ENCODE measurements at places on chromosomes 3 and 15.

GRCh38 chr15:82774496-82774895, 31.4 kb downstream of the FSD2 start:
- DNase-seq = no peak

- no peak for DNase-seq
These were observed 346.1 kb downstream of the EPHB1 start for GRCh38 chr3:135141160-135141559.

DNA sequence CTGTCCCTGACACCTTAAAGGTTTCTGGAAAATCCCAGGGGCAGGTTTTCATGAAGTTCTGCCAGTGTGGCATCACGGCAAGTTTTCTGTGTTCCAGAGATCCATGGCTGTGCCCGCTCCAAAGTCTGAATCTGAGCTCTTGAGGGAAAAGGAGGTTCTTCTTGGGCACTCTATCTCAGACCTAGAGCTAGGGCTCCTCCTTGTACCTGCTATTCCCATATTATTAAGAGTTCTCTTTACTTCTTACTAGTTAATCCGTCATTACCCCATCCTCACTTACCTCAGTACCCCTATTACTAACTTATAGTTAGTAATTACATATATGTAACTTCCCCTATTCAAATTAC, 5.9 kb upstream of the TRA2B start:
- DNase-seq = no peak

DNA sequence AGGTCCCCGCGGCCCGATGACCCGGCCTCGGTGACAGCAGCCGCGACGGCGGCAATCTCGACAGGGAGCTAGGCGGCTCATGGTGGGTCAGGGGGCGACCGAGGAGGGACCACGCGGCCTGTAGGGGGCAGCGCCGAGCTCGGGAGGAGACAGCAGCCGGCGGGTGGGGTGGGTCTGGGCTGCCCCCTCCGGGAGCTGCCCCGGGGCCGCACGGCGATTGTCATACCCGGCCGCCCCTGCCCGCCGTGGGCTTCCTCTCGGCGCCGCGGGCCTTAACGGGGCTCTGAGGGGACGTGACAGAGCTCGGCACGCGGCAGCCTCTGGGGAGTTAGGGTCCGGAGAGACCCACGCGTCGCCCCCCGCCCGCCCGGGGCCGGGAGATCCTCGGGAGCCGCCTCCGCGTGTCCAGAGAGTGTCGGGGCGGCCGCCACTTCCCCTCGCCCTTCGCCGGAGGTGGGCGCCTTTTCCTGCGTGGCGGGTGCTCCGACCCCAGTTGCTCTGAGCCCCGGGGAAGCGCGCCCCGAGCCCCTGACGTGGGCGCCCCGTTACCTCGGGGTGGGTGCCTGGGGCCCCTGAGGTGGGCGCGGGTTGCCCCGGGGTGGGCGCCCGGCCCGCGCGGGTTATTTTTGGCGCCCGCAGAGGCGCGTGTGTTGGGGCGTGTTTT, 539 bp upstream of the PLCL2 start:
- peak; percentile 64 for DNase-seq

DNA sequence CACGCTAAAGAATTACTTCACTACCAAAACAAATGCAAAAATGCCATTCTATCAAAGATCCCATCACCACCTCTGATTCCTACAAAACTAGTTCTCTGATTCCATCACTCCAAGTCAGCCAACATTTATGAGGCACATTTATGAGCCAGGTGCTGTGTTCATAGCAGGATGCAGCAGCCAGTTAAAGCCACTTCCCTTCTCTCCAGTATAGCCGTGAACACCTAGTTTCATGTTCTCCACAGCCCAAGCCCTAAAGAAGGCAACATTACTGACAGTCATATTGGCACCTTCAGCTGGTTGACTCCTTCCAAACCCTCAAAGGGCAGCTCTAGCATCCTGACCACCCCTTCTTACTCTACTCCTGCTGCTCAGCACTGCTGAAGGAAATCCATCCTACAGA, 36.4 kb downstream of the RYK start:
- DNase-seq = no peak

GRCh38 chr15:93366387-93367100, 277.5 kb upstream of the RGMA start:
- DNase-seq = no peak

- DNase-seq = no peak
These were observed 456 bp upstream of the C15orf61 start for GRCh38 chr15:67520321-67521028.

- DNase-seq = no peak
These were observed 366.6 kb downstream of the SOX2 start for GRCh38 chr3:182078316-182078715.

DNA sequence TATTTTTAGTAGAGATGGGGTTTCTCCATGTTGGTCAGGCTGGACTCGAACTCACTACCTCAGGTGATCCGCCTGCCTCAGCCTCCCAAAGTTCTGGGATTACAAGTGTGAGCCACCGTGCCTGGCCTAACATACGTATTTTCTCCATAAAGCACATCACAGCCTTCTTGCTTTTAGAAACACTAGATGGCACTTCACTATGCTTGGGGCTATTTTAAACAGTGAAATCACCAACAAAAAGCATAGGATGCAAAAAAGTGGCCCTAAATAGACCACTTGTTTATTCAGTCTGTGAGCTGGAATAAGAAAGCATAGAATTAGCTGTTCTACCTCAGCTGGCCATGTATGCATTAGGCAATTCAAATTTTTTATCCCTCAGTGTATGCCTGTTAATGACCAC, 46.0 kb downstream of the PRICKLE2 start:
- DNase-seq = no peak

DNA sequence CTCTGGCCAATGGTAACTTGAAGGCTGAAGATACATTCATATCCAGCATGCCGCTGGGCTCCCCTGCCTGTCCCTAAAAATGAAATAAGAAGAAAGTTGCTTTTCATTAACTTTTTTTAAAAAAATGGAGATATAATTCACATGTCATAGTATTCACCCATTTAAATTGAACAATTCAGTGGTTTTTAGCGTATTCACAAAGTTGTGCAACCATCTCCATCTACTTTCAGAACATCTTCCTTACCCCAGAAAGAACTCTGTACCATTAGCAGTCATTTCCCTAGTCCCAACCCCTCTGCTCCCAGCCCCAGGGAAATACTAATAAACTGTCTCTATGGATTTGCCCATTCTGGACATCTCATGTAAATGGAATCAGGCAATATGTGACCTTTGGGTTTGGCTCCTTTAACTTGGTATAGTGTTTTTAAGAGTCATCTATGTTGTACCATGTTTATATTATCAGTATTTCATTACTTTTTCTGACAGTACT, 55.8 kb upstream of the GATM start:
- no peak for DNase-seq

DNA sequence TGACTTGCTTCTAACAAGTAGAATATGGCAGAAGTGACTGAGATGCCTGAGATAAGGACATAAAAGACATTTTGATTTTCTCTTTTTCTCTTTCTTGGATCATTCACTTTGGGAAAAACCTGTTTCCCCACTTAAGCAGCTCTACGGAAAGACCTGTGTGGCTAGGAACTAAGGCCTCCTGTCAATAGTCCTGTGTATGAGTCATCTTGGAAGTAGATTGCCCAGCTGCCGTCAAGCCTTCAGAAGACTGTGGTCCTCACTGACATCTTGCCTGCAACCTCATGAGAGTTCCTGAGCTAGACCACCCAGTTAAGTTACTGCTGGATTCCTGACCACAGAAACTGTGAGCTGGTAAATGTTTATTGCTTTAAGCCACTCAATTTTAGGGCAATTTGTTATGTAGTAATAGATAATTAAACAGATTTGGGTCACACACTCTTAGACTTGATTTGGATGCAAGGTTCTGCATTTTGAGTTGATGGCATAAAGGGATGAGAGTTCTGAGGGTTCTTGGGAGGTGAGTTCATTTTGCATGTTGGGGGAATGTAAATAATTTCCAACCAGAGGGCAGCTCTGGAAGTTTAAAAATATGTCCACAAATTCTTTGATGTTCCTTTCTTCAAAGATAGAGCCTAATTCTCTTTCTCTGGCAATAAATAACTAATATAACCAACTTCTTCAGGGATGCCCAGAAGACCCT, 229.2 kb downstream of the SQOR start:
- DNase-seq = no peak

DNA sequence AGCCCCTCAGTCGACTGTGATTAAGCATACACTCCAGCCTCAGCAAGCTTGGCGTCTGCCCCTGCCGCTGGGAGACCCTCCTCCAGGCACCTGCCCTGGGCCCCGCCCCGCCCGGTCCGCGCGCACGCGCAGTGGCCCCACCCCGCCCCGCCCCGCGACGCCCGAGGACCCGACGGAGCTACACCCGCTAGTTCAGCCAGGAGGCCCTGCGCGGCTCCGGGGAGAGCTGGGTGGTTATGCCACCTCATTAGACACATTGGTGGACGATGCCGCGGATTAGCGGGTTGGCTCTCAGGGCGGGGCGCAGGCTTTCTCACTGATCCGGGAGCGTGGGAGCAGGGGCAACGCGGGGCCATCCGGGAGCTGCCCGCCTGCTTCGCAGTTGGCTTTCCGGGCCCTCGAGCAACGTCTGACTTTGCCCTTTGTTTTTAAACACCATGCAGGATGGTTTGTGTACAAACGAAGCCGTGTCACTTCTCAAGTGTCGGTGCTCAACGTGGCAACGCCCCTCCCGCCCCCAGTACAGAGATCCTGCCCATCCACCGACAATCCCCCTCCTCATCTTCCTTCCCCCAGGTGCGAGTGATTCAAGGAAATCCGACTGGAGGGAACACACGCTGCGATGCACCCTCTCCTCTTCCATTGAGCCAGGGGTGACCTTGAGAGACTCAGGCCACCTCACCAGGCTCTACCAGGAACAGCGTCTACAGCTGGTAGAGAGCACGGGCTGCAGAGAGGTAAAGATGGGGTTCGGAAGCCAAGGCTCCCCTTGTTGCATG, 109.3 kb downstream of the SHQ1 start:
- peak; percentile 79 for DNase-seq

DNA sequence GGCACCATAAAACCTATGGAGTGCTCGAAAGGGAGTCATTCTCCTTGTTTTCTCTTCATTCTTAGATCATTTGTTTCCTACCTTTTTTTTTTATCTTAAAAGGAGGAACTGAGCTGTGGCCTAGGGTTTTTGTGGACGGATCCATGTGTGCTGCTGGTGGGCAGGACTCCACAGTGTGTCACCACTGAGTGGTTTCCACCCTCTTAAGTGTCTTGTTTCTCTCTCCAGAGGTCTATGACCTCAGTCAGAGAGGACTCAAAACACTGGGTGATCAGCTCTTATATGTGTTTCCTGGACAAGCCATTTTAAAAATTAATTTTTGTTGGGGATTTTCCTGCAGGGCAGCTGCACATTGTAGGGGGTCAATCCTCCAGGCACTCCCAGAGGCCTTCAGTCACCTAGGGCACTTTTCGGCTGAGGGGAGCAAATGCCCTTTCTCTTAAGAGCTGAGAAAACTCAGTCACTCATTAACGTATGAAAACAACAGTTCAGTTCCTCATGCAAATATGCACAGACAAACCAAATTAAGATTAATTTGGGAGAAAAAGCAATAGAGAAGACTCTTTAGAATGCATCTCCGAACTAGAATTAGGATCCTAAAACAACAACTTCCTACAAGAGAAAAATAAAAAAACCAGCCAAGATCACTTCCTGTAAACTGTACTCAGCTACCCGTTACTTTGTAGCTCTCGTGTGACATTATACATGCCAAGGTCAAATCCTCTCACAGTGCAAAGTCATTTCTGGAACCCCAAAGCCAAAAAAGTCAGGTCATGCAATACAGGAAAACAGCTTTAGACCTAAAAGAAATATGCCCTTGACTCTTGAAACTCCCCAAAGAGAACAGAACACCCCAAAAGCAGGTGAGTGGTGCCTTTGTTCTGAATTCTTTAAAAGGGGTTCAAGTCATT, 27.6 kb upstream of the FAM3D start:
- no peak for DNase-seq

- no peak for DNase-seq
These were observed 175.1 kb upstream of the PLSCR5 start for GRCh38 chr3:146780251-146780650.

DNA sequence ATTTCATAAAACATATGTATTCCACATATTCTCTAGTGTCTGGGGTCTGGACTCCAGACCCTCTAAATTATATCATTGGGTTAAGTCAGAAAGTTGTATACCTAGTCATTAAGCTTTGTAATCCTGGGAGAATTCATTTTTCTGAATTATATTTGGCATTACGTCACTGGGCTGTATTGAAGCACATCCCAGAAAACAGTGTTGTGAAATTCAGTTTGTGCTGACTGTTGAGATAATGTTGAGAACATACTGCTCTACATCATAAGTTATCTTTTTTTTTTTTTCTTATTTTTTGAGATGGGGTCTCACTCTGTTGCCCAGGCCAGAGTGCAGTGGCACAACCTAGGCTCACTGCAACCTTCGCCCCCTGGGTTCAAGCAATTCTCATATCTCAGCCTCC, 153.1 kb upstream of the STT3B start:
- DNase-seq = no peak

DNA sequence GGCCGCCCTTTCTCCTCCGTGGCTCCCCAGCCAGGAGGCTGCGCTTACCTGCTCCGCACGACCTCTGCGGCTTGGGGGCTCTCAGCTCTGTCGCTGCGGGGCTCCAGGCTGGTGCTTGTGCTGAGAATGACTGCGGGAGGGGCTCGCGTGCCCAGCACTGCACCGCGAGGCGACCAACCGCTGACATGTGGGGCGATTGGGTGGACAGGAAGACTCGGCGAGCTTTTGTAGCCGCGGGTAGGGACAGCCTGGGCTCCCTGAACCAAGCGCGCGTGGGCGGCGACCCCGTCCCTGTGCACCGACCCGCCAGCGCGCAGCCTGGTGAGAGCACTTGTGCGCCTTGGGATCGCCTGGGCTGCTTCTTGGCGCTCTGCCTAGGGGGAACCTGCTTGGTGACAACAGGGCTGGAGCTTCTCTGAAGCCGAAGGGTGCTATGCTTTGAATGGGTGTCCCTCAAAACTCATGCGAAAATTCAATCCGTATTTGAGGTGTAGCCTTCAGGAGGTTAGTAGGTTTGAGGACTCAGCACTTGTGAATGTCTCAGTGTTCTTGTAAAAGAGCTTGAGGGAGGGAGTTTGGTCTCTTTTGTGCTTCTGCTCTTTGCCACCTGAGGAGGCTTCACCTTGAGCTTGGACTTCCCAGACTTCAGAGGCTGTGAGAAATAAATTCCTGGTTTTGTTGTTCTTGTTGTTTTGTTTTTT, 50.4 kb downstream of the IL12A start:
- no peak for DNase-seq

DNA sequence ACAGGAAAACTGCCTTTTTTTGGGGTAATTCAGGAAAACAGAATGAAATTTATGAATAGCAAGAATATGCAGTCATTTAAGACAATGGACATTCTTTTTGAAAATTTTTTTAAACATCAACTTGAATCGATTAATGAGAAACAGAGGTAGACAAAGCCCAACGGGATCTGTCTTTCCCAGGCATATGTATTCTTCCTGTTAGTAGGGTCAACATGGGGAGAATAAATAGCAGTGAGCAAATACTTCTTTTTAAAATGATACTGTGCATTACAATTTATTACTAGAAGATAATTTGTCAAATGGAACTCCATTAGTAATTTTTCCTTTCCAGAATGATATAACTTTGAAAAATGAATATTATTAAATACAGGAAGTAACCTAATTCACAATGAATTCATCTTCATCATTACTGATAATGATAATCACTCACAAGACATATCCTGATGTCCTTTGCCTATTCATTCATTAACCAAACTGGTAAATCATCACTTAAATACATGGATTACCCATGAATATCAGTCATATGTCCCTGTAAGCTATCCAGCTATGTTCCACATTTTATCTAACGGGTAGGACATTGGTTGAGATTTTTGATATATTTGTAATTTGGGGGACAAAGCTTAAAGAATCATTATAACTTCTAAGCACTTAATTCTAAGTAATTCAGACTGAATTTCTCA, 209.2 kb upstream of the CDIN1 start:
- DNase-seq = no peak

- no peak for DNase-seq
These were observed 15.3 kb upstream of the MYLK start for GRCh38 chr3:123899300-123899865.

- DNase-seq = no peak
These were observed 85.8 kb upstream of the ARHGEF3 start for GRCh38 chr3:56887402-56888025.
